NCI-H1930 (cell line): ENCODE measurements at places on chromosomes 5 and 9.
A peak's percentile ranks its signal among the peaks of the same experiment; 100 is the strongest.

DNA sequence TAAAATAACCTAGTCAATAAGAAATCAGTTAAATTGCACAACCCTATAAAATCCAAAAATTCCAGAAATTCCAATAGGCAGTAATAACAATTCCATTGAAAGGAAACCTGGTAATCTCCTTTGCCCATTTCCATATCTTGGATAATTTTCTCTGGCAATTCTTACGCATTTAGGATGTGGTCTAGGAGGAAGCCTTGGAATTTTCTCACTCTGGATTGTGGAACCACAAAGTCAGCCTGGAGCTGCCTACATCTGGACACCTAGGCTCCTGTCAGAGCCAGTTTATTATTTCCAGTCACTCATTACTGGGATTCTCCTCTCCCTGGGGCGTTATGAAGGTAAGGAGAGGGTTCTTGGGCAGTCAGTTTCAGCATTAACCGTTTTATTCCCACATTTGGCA, 40.3 kb upstream of the GNE start:
- no peak for DNase-seq

- no peak for DNase-seq
Measured at GRCh38 chr5:124581738-124582560, 164.5 kb downstream of the ZNF608 start.

- no peak for DNase-seq
Measured at GRCh38 chr5:42832060-42832459, 20.4 kb upstream of the SELENOP start.

DNA sequence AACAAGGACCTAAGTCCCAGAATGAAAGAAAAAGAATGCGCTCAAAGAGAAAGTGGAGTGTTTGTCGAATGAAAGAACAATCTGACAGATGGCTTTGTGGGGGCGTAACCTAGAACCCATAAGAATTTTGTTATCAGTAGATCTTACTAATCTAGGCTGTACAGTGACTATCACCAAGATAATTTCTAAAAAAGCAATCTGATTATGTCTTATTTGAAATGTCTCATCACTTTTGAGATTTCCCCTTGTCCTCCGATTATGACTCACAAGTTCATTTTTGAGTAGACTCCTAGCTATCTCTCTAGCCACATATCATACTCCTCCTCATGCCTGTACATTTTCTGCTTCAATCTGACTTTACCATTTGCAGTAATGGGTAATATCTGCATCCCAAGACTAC, 135.6 kb upstream of the SMARCA2 start:
- DNase-seq: no peak

GRCh38 chr9:80871596-80871995, 817.8 kb downstream of the TLE1 start:
- no peak for DNase-seq

DNA sequence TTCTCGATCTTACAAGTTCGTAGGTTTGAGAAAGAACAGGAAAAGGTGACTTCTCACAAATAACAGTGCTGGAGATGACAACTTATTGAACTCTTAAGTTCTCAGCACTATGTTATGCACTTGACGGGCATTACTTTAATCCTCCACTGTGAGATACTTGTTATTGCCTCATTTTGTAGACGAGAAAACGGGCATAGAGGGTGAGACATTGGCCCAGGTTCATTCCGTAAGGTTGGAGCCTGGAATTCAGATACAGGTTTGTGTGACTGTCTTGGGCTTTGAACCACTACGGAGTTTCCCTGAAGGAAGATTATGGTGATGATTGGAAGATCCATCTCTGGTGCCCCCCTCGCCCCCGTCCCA, 657 bp downstream of the MAT2B start:
- no peak for DNase-seq

- no peak for DNase-seq
Measured at GRCh38 chr9:132164604-132165362, 2.9 kb downstream of the NTNG2 start.

DNA sequence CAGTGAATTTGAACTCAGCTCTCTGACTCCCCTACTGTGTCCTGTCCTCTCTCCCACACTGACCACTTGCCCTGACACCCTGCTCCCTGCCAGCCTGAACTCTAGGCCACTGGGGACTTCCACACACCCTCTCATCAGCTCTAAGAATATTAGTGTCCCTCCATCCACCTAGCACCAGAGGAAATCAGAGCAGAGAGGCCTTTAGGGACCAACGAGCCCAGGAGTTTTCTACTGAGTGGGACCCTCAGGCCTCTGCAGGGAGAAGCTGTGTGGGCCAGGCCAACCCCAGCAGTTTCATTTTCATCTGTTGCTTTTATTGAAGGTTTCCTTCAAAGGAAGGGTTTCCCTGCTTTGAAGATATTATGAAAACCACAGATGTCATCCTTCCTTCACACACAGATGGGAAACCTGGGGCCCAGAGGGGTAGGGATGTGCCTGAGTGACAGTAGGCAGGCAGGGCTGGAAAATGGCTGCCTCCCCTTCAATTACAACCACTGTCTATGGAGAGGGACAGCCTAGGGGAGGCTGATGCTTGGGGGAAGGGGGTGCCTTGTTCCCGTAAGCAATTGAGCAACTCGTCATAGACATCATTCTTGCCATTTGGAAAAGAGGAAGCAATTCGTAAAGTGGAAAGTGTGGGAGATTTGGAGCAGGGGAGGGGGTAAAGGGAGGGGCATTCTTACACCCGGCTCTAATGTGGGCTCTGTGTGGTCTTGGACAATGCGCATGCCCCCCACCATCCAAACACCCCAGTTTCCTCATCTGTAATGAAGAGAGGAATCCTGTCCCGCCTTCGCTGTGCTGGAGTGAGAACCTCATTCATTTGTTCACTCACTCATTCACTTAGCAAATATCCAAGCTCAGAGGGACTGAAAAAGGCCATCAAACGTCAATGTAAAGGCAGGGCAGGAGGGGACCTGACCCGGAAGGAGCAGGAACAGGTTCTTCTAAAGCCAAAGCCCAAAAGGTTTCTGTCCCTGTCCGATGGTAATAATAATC, 3.9 kb downstream of the GLIPR2 start:
- no peak for DNase-seq

DNA sequence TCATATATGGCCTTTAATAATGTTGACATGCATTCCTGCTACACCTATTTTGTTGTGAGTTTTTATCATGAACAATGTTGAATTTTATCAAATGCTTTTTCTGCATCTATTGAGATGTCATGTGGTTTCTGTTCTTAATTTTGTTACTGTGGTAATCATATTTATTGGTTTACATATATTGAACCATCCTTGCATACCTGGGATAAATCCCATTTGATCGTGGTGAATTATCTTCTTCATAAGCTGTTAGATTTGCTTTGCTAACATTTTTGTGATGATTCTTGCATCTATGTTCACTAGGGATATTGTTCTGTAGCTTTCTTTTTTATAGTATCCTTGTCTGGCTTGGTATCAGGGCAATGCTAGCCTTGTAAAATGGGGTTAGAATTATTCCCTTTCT, 222.0 kb downstream of the WDR70 start:
- DNase-seq: no peak

DNA sequence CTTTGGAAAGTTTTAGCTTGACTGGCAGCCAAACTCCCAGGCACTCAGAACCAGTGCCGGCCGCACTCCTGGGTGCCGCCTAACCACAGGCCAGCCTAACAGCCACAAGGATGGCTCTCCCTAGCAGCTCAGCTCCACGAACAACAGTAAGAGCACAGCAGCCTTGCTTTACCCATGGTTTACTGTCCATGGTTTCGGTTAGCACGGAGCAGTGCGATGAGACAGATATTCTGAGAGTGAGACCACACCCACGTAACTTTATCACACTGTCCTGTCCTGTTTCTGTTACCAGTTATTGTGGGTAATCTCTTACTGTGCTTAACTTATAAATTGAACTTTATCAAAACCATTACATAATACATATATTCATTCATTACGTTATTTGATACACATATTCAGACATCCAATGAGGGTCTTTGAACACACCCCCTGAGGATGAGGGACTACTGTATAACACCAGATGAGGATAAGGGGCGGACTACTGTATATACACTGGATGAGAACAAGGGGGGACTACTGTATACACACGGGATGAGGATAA, 12.4 kb downstream of the CLPTM1L start:
- DNase-seq: no peak

DNA sequence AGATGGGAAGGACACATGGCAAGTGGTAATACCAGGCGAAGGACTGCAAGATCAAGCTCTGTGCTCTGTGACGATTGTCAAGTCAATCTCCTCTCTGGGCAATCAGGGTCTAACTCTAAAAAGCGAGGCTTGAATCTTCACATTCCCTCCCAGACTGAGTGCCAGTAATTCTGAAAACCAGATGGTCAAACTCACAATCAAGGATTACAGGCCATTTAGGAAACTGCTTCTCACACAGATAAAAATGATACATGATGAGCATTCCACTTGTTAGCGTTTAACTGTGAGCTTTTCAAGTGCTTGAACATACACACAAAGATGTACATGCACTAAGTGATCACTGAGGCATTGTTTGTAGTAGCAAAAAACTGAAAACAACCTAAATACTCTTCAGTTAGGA, 210.1 kb downstream of the TRIM32 start:
- DNase-seq: no peak

DNA sequence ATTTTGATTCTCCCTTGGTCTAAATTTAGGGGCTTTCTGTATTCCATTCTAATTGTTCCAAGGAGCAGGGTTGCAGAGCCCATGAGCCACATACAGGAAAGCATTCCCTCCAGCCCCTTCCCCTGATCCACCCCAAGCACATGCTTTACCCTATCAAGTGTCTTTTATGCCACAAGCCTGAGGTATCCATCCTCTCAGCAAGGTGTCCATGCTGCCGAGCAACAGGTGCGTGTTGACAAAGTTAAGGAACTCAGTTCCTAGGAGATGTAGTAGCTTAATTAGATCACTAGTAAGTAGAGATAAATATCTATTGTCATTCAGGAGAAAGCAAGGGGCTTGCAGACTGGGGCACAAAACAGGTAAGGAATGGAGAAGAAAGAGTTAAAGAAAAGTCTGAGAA, 57.8 kb downstream of the FEM1C start:
- no peak for DNase-seq

GRCh38 chr9:110626101-110626829, 42.3 kb upstream of the MUSK start:
- DNase-seq: no peak

GRCh38 chr5:178335302-178336030, 102.9 kb upstream of the PHYKPL start:
- no peak for DNase-seq

- no peak for DNase-seq
Measured at GRCh38 chr9:119802621-119803020, 433.4 kb upstream of the BRINP1 start.

DNA sequence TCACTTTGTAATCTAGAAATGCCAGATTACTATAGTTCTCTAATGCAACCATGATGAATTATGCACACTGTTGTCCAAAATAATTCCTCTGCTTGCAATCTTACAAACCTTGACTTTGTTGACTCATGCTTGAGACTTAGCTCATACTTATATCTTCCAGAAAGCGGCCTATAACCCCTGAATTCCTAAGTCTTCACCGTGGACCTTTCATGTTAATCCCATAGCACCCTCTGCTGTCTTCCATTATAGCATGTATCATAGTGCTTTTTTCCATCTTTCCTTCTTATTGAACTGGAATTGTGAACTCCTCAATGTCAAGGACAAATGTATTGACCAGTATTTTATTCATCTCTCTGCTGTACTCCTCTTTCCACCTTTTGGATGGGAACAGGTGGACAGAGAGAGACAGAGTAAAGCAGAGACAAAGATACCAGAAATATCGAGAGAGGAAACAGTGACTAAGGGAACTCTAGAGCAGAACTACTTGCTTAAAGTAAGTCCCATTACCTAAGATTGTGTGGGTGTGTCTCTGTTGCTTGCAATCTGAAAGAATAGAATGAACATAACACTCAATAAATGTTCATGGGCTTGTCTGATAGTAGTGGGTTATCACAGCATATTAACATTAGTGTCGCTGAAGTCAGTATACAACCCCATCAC, 110.0 kb downstream of the LURAP1L start:
- DNase-seq: no peak

- DNase-seq: peak; percentile 83
Measured at GRCh38 chr5:124365361-124365801, 381.1 kb downstream of the ZNF608 start.

DNA sequence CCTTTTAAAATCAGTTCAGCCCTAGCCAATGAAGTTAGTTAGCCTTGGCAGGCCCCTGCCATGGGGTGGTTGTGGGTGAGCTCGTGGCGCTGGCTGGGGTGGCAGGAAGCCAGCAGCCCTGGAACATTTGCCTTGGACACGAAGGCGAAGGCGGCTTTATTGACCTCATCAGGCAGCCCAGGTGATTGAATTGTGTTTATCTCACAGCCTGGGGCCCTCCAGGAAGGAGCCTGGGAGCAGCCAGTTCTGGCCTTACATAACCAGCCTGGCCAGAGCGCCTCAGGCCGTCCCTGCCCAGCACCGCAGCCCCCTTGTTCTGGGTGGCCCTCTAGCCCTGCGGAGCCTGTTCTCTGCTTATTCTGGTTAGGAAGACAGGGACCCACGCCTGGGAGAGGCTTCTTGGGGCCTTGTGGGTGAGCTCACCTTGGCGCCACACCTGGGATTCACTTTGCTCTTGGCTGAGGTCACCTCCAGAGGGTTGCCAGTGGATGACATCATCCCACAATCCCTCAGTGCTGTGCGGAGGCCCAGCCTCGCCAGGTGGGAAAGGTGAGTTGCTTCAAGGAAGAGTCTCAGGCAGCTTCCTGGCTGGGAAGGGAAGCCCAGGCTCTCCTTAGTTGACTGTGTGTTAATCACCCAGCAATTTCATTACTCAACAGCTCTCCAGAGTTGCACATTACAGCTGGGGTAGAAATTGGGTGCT, 54.4 kb upstream of the RPL26L1 start:
- DNase-seq: no peak

DNA sequence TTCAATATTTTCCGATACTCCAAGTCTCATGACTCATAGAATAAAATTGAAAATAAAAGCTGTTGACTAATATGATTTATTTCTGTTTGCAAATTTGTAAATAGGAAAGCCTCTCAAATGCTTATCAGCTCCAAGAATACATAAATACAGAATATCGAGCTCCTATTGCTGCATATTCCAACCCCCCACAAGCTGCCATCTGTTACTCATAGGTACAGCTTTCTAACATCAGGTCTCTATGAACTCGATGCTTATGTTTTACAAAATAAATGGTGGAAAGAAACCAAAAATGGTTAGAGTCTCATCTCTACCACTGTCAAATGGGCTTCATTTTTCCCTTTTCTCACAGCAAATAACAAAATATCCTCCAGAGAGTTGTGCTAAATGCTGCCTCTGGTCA, 631.6 kb upstream of the CDH18 start:
- DNase-seq: no peak

GRCh38 chr5:80284720-80285119, 28.9 kb upstream of the SERINC5 start:
- no peak for DNase-seq

DNA sequence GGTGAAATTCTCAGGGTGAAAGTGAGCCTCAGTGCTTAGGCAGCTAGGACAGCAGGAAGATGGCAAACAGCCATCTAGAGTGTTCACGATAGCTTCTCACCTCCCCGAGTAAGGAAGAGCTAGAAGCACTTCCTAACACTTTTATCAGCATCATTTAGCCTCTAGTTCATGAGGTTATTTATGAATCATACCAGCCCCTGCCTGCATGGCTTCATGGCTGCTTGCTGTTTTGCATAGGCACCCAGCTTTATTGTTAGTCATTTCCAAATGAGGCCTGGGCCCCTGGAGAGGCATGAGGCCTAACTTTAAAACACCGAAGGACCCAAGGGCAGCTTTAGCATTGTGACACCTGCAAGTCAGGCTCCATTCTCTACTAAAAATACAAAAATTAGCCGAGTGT, 134.9 kb upstream of the PANK3 start:
- DNase-seq: no peak
